NCI-H1105 (cell line): ENCODE measurements at places on chromosomes 16 and 17.

DNA sequence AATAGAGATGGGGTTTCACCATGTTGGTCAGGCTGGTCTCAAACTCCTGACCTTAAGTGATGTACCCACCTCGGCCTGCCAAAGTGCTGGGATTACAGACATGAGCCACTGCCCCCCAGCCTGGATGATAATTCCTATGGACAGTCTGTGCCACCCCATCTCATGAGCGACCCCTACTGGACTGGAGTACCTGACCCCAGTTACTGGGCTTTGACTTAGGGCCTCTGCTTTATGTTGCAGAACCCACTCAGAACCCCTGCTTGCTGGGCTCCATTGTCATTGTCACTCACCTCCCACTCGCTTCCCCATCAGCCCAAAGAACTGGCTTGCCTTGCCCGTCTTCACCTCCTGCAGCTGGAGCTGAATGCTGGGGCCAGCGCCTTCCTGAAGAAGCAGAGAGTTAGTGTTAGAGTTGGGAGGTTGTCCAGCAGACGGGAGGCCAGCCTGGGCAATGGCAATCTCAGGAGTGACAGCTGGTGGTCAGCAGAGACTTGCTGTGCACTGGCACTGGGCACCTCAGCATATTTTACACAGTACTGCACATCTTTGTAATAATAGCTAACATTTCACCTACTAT lies 4.0 kb downstream of the TAC4 start:
- DNase-seq = no peak

GRCh38 chr17:17681187-17681743 lies at the start of gene RAI1:
Gene RAI1, plus strand, starts transcription at chr17:17681458. Its CDS starts 111,491 bp downstream, at chr17:17792949.
- DNase-seq = peak; percentile 73

DNA sequence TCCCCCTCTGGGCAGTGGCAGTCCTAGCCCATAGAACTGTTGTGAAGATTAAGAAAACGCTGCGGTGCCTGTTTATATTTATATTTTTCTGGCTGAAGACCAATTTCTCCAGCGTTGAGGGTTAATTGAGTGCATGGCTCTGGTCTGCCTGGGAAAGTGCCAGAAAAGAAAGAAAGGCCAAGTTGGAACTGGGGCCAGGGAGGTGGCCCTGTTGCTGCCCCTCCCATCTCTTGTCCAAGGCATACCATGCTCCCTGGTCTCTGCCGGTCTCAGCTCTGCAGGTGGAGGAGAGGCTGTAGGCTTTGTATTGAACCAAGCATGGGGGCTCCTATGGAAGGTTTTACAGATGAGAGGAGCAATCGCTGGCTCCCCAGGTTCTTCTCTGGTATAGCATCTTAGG lies 124.7 kb downstream of the MGAT5B start:
- DNase-seq = no peak

- peak; percentile 73 for DNase-seq
These were observed 32.0 kb downstream of the KDM8 start for GRCh38 chr16:27235055-27235937.

DNA sequence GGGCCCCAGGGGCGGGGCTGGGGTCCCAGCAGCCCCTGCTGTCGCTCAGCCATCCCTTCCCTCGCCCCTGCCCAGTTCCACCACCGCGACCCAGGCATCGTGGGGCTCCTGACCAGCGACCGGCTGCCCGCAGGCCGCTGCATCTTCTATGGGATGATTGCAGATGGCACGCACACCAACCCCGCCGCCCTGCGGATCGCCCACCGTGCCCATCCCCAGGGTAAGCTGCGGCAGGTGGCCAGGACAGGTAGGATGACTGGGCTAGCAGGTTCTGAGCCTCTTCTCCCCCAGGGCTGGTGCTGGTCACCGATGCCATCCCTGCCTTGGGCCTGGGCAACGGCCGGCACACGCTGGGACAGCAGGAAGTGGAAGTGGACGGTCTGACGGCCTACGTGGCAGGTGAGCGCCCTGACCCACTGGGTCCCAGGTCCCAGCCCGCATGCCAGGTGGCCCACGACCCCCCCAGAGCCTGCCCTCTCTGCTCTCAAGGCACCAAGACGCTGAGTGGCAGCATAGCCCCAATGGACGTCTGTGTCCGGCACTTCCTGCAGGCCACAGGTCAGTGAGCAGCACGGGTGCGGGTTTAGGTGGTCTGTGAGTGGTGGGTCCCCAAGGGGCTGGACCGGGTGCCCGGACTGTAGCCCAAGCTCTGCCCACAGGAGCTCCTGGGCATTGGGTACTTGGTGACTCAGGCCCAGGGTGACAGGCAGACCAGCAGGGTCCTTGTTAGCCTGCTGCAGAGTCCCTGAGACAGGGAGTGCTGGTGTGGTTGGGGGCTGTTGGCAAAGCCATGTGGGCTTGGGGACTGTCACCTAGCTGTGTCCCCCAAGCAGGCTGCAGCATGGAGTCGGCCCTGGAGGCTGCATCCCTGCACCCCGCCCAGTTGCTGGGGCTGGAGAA lies 2.8 kb downstream of the CEMP1 start:
- DNase-seq = no peak

DNA sequence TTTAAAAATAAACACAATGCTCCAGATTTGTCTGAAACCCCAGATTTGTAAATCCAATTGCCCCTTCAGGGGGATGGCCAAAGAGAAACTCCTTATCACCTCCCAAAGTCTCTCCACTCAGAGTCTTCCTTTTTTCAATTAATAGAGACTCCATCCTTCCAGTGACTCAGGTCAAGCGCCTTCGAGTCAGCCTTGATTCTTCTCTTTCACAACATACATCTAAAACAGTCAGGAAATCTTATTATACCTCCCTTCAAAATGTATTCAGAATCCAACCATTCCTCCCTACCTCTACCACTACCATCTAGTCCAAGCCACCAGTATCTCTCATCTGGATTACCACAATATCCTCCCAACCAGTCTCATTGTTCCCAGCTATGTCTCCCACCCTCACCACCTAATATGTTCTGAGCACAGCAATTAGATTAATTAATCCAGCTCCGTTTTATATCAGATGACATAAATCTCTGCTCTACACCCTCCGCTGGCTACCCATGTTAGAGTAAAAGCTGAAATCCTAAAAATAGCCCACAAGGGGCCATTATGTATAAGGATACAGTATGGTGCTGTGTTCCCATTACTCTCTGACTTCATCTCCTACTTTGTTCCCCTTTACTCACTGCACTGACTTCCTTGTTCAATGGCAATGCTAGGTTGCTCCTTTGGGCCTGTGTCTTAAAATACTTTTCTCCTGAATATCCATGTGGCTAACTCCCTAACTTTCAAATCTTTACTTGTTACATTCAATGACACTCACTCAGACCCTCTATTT lies 11.8 kb downstream of the SIAH1 start:
- DNase-seq = no peak

DNA sequence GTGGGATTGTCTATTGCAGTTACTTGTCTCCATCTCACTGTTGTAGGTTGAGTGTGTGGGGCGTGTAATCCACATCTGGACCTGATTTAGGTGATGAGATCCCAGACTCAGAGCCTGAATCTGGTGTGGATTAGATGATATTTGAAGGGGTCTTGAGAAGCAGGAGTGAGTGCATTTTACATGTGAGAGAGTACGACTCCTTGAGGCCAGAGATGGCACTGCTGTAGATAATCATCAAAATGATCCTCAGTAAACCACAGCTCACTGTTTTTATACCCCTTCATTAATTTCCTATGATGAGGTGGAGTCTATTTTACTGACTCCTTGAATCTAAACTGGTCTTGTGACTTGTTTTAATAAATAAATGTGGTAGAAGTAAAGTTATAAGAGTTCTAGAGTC lies 732.5 kb downstream of the KCNJ2 start:
- no peak for DNase-seq

DNA sequence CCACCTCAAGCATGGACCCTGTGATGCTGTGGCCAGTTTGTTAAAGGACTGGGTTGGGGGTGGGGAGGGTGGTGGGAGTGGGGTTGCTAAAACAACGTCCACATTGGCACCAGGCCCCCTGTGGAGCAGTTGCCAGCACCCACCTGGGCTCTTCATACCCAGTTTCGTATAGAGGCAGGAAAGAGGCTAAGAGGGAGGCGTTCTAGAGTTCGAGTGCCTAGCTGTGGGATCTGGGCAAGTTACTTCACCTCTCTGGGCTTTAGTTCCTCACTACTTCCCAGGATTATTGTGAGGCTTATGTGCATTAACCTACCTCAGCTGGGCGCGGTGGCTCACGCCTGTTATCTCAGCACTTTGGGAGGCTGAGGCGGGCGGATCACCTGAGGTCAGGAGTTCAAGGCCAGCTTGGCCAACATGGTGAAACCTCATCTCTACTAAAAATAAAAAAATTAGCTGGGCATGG lies 1.4 kb downstream of the MFAP4 start:
- no peak for DNase-seq

DNA sequence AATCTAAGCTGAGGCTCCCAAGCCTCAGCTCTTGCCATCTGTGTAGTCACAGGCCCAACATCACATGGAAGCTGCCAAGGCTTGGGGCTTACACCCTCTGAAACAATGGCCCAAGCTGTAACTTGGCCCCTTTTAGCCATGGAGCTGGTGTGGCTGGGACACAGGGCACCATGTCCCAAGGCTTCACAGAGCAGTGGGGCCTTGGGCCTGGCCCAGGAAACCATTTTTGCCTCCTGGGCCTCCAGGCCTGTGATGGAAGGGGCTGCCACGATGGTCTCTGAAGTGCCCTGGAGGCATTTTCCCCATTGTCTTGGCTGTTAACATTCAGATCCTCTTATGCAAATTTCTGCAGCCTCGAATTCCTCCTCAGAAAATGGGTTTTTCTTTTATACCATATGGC lies 952.3 kb upstream of the GOT2 start:
- no peak for DNase-seq
